ENCODE measurements at places on chromosomes 11 and 22. TPM values are rescaled to one million over a fixed set of nuclear protein-coding genes. Genes with fewer than 3 reads are reported as not detected.

TRIM29 gene
- not detected for total RNA-seq

HTR3A gene
- not detected for total RNA-seq

PPP2R5B gene
- total RNA-seq = 19.2 TPM

OR10A2 gene
- total RNA-seq = not detected

ARHGAP8 gene
- total RNA-seq = not detected

KDM4E gene
- not detected for total RNA-seq

CCDC73 gene
- total RNA-seq = not detected

GRCh38 chr11:88308576-88308975, 29.0 kb downstream of the CTSC start:
- DNase-seq = no peak

DNA sequence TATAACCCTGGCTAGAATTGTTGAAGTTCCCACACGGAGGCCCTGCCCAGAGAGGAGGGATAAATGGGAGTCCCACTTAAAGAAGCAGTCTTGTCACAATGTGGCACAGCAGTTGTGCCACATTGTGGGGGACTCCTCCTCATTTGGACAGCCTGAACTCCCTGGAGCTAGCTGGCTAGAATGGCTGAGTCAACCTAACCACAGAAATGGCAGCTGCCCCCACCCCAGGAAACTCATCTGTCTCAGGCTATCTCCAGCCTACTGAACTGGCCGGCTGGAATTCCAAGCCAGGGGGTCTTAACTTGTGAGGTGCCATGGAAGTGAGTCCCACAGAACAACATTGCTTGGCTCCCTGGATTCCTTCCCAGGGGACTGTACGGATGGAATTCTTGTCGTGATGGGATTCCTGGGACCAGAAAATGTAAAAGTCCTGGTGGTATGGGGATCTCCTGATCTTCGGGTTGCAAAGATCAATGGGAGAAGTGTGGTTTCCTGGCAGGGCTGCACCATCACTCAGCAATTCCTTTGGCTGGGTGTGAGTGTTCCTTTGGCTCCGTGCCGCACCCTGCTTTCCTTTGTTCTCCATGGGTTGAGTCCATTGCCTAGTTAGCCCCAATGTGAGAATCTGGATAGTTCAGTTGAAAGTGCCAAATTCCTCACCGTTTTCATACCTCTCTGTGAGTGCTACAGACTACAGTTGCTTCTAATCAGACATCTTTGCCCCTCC, 791.2 kb upstream of the FAT3 start:
- peak; percentile 46 for DNase-seq

DNA sequence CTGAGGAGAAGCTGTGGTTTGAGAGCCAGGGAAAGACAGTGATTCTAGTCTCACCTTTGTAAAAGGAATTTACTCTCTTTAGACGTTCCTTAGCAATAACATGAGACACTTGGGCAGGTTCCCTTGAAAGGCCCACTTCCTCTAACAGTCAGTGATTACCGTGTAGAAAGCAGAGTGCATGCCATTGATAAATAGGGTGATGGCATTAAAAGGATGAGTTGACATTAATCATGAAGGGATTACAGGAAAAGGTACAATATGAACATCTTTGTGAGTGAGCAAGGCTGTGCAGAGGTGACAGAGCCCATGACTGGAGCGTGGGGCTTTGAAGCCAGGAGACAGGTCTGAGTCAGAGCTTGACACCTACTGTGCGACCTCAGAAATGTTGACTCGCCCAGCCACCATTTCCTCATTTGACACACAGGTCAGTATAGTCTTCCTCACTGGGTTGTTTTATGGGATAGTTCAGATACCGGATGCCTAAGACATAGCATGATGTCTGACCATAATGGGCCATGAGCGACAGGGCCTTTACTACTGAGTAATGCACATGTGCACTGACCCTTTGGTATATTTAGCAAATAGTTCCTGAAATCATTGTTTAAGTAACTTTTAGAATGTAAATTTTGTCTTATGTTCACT, 341.7 kb upstream of the MTNR1B start:
- DNase-seq = no peak

DNA sequence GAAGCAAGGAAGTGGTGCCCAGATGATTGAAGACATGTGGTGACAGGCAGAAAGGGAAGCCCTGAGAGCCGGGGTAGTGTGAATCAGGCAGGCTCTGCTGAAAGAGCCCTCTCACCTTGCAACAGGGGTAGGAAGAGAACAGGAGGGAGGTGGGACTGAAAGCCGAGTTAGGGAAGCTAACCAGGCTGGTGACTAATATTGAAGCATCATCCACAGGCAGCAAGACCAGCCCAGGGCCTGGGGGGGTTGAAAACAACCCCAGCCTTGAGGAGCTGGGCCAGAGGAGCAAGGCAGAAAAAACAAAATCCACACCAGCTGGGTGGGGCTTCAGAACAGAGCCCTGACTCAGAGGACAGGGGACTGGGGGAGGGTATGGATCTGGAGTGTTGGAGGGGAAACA, 35.0 kb upstream of the CRTAM start:
- peak; percentile 32 for DNase-seq

DNA sequence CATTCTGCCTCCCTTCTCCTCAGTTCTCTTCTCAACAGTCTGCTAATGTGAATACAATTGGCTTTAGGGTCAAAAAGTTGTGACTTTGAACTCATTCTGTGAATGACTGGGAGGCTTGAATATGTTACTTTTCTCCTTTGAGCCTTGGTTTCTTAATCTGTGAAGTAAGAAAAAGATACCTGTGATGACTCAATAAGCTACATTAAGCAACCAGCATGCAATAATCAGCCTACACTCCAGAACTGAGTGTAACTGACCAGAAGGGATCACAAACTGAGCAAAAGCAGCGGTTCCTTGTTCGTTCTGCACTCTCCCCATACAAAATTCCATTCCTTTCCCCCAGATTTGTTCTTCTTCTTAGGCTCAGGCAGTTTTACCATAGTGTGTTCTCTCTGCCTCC, 23.4 kb downstream of the ZNF202 start:
- no peak for DNase-seq

DNA sequence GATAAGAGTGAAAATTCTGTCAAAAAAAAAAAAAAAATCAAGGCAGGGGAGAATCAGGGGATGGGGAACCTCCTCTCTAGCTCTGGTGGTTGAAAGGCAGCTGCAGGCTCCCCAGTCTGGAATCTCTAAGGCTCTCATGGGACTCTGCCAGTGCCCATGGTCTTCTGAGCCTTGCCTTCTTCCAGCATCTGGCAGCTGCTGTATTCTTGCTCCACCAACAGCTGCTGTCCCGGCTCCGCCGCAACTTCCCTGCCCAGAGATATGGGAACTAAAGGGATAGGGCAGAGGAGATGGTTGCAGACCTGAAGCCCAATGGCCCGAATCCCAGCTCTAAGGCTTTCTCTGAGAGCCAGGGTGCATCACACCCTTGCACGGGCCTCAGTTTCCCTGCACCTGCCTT, 49.5 kb upstream of the PHF21B start:
- peak; percentile 95 for DNase-seq

DNA sequence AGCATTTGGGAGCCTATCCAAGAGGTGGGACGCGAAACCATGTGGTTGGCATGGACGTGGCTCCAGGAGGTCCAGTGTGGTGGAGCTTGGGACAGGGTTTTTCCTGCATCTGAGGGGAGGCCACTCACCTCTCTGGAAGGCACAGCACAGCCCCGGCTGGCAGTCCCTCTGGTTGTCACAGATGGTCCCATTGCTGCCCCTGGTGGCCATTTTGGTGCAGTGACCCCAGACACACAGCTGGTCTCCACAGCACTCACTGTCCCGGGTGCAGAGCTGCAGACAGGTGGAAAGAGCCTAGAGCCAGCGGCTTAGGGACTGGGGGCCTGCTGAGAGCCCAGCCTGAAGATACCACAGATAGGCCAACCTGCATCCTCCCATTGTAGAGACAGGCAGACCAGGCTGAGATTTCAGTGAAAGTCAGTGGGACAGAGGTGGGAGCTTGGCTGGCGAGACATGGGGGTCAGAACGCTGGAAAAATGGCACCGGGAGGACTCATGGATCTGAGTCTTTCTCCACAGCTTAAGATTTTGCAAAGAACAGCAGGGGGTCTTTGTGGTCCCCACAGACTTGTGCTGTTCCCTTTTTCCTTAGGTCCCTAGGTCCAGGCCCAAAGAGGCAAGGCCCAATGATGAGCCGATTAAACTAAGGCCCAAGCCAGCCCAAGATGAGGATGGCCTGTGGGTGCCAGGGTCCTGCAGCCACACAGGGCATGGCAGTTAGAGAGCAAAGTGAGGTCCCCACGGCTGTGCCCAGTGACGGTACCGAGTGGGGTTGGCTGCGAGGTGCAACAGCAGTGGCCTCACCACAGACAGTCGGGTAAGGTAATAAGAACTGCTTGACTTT, 41.4 kb downstream of the DKK3 start:
- peak; percentile 65 for DNase-seq

DNA sequence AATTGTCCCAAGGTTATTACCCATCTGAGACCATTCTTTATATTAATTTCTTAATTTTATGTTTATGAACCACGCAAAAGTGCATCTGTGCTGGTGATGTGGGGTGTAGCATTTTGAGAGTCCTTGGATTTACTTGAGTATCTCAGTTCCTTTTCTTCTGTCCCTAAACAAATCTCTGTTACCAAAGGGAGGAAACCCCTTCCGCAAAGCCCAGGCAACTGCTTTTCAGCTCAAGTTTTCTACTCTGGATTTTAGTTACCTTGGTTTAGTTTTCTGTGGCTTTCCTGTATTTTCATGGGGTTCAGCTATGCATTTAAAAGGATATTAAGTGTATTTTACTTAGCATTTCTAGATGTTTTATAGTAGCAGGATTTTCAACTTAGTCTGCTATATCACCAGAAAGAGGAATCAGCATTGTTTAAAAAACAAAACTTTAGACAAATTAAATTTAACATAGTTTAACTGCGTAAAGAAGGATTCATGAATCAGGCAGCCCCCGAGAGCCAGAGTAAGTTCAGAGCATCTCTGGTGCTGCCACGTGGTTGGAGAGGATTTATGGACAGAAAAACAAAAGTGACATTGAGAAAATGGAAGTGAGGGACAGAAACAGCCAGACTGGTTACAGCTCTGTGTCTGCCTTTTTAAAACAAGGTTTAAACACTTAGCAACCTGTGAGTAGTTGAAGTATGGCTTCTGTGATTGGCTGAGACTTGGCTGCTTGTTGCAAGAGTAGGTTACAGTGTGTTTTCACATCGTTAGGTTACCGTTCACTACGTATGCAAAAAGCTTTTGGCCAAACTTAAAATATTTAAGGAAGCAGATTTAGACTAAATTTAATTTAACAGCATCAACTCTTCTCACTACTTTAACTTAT, 9.6 kb downstream of the ADM start:
- DNase-seq = peak; percentile 56

KRTAP5-9 gene
- not detected for total RNA-seq

BDNF gene
- 3.1 TPM for total RNA-seq

GRCh38 chr22:40030758-40031095, 36.0 kb downstream of the FAM83F start:
- no peak for DNase-seq

GRCh38 chr22:22593964-22594656, 35.0 kb upstream of the PRAME start:
- peak; percentile 22 for DNase-seq

DNA sequence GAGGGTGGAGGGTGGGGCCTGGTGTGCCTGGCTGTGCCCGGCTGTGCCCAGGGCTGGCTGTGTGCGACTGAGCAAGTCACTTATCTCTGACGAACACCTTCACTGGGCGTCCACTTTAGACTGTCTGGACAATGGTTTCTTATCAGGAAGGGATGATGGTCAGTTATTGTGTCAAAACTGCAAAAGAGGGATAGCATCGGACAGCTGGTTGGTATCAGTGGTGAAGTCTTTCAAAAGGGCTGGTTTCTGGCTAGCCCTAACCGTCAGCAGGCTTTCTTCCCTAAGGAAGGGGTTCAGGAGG, 4.1 kb upstream of the MGAT3 start:
- DNase-seq = no peak

- DNase-seq = no peak
These were observed 48.6 kb downstream of the SYT9 start for GRCh38 chr11:7300281-7300680.

NCF4 gene
- not detected for total RNA-seq

DNA sequence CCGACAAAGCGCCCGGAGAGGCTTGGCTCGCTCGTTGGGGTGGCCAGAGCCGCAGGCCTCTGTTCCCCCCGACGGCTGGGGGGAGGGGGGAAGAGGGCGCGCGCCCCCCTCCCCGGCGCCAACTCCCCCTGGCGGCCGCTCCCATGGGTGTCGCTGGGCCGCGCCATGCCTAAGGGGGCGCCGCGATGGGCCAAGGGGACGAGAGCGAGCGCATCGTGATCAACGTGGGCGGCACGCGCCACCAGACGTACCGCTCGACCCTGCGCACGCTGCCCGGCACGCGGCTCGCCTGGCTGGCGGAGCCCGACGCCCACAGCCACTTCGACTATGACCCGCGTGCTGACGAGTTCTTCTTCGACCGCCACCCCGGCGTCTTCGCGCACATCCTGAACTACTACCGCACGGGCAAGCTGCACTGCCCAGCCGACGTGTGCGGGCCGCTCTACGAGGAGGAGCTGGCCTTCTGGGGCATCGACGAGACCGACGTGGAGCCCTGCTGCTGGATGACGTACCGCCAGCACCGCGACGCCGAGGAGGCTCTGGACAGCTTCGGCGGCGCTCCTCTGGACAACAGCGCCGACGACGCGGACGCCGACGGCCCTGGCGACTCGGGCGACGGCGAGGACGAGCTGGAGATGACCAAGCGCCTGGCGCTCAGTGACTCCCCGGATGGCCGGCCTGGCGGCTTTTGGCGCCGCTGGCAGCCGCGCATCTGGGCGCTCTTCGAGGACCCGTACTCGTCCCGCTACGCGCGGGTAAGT, 1.4 kb downstream of the KCNC1 start:
- DNase-seq = no peak

OPCML gene
- not detected for total RNA-seq

DNA sequence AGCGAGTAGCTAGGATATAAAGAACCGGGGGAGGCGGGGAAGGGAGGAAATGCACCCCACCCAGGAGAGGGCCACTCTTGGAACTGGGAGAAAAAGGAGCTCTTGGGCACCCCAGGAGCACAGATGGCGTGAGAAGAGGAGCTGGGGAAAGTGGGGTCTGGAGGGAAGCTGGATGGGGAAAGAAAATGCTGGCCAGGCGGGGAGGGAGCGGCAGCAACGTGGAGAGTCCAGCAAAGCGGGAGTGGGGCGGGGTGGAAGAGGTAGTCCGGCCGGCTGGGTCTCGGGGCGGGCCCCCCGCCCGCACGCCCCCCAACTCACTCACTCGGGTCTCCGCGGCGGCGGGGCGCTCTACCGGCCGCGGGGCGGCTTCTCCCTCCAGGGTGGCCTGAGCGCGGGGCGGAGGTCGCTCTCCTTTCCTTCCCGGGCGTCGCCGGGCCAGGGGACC, 522 bp downstream of the TOB2 start:
- DNase-seq = peak; percentile 12

- DNase-seq = peak; percentile 96
These were observed 8.3 kb downstream of the KIRREL3 start for GRCh38 chr11:126992065-126992803.

- DNase-seq = peak; percentile 66
These were observed 19.3 kb downstream of the EIF3F start for GRCh38 chr11:8006349-8006977.
